NCI-H524 (cell line): ENCODE measurements at places on chromosomes 6 and 20.

DNA sequence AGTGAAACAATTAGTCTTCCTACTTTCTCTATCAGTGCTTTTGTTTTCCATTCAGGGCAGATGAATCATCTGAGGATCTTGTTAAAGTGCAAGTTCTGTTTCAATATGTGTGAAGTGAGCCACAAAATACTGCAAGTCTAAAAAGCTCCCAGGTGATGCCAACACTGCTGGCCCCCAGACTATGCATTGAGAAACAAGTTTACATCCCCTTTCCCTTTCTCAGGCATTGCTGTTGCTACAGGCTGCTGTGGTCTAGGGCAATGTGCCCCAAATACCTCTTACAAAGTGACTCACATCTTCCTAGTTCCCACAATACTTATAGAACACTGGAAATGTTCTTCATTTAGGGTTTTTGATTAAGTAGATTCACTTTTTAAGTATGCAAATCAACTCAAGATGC lies 31.8 kb downstream of the ABRACL start:
- DNase-seq: no peak

DNA sequence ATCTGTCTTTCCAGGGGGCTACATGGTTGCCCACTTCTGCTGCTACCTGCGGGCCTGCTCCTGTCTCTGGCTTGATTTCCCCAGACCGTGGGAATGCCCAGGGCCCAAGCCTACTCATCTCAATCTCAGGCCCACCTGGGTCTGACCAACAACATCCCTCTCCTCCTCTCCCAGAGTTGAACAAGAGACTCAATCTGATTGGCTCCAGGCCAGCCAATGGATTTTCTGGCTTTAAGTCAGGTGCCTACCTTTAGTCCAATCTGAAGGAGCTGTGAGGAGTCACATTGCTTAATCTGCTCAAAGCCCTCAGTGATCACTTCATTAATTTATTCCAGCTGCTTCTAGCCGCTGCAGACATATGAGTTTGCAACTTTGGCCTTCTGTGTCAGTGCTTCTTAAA lies 162.4 kb upstream of the KCNG1 start:
- DNase-seq: no peak

- no peak for DNase-seq
Observed at GRCh38 chr20:13220904-13221297, at the start of gene ISM1. TSS of gene ISM1 (plus strand) at chr20:13221274. CDS start at chr20:13221777, 503 bp downstream.

DNA sequence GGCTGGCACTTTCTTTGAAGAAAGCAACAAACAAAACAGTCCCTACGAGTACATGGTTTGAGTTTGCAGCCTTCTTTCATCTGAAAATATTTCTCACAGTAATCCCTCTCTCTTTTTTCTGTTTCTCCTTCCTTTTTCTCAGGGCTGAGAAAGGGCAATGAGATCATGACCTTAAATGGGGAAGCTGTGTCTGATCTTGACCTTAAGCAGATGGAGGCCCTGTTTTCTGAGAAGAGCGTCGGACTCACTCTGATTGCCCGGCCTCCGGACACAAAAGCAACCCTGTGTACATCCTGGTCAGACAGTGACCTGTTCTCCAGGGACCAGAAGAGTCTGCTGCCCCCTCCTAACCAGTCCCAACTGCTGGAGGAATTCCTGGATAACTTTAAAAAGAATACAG lies 80.7 kb upstream of the CLDN20 start:
- DNase-seq: no peak

GRCh38 chr6:142867355-142867801 lies 77.6 kb downstream of the HIVEP2 start:
- peak; percentile 37 for DNase-seq

- no peak for DNase-seq
Observed at GRCh38 chr6:71410164-71410566, 121.6 kb downstream of the OGFRL1 start.

- DNase-seq: no peak
Observed at GRCh38 chr20:44894959-44895358, 9.5 kb downstream of the YWHAB start.

GRCh38 chr6:32074996-32075532 lies 34.1 kb downstream of the TNXB start:
- DNase-seq: no peak
